ENCODE measurements at places on chromosomes 2 and 18.

- no peak for DNase-seq
These were observed 58.3 kb downstream of the MRPL33 start for GRCh38 chr2:27829791-27830190.

- DNase-seq, result no peak
These were observed 364.8 kb downstream of the TGIF1 start for GRCh38 chr18:3814816-3815215.

GRCh38 chr18:79922971-79923411 lies 28.5 kb downstream of the SLC66A2 start:
- DNase-seq, result no peak

GRCh38 chr18:35089891-35090550 lies 48.8 kb downstream of the MAPRE2 start:
- no peak for DNase-seq

DNA sequence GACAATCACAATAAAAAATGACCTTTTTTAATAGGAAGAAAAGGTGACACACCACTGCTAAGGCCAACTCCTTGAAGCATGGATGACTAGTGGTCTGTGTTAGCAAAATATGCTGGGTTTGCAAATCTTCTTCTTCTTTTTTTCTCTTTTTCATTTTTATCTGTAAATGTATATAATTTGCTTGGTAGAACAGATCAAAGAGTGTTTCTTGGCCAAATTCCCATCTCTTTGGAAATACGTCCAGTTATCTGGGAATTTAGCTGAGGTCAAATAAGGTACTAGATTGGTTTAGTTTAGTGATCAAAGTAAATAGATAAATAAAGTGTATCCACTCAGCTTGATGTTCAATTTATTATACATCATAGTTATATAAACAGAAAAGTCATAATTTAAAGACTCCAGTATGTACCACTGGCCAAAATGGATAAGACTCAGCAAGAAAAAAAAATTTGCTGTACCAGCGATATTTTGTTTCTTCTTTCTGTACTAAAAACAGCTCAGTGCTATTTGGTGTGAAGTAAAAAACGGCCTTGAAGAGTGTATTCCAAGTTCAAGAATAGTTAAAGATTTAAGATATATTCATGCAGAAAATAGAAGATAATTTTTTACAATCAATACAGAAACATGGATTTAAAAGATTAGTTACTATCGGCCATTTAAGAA lies 738.6 kb upstream of the PIK3C3 start:
- DNase-seq, result no peak

DNA sequence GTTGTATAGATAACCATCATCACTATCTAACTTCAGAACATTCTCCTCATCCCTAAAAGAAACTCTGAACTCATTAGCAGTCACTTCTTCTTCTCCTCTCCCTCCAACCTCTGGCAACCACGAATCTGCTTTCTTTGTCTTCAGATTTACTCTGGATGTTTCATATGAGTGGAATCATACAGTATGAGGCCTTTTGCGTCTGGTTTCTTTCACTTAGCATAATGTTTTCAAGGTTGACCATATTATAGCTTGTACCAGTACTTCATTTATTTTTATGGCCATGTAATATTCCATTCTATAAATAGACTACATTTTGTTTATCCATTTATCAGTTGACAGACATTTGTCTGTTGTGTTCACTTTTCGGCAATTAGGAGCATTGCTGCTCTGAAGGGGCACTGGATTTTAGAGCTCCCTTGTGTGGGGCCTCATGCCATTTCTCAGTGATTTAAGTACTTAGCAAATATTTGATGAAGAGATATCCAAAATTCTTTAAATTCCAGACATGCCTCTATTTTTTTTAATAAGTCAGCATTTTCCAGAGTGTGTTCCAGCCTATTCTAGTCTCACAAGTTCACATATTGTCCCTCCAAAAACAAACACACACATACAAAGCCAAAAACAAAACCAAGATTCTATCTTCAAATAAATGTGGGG lies 22.5 kb upstream of the MAP3K20 start:
- no peak for DNase-seq

GRCh38 chr2:105177536-105178254 lies 63.8 kb upstream of the GPR45 start:
- no peak for DNase-seq

DNA sequence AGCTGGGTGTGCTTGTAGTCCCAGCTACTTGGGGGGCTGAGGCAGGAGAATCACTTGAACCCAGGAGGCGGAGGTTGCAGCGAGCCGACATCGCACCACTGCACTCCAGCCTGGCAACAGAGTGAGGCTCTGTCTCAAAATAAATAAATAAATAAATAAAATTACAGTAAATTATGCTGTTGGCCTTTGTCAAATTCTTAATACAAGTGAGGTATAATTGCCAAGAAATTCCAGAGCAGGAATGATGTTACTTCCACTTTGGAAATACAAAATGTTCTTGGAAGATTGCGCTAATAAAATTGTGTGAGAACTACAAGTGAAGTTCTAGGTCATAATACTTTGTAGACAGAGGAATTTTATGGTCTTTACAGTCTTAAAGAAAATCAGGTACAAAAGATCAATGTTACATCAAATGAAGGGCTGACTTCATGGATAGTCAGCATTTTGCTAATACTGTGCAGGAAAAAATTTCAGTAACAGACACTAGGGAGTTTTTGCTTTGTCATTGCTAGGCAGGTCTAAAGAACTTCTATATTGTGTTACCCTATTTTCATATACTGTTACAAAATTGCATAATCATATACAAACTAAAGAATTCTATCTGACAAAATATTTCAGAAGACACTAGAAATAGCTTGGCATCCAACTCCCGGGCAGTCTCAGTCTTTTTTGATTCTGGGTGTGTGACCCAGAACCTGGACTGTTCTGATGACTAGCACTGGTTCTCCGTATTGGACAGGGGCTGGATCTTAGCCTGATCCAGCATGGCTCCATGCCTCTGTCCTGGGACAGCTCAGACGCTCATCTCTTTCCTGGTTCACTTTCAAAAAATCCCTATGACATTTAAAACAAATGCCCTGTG lies 76.0 kb upstream of the STK17B start:
- DNase-seq, result no peak

- DNase-seq, result no peak
These were observed 47.1 kb downstream of the LRRTM1 start for GRCh38 chr2:80257450-80257849.

DNA sequence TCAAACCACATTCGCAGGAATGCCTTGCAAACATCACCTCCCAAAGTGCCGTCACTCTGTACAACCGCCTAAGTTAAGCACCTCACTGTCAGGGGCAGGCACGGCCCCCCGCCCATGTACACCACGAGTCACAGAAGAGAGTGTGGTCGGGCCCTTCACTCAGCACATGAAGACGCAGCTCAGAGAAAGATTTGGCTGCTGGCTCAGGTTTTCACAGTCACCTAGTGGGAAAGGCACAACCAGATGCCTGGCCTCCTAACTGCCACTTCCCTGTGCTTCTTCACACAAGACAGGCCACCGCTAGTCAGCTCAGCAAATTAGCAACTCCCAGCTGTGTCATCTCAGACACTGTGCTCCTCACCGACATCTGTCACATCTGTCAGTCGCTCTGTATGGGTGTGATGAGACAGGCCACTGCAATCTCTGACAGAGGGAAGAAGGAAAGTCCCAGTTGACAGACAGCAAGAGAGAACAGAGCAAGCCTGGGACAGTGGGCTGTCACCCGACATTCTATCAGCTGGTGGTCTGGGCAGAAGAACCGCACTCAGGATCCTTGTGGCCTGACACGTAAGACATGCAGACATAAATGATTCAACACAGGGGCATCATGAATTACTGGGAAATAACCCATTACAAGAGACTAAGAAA lies 60.8 kb downstream of the CRACDL start:
- DNase-seq, result no peak

DNA sequence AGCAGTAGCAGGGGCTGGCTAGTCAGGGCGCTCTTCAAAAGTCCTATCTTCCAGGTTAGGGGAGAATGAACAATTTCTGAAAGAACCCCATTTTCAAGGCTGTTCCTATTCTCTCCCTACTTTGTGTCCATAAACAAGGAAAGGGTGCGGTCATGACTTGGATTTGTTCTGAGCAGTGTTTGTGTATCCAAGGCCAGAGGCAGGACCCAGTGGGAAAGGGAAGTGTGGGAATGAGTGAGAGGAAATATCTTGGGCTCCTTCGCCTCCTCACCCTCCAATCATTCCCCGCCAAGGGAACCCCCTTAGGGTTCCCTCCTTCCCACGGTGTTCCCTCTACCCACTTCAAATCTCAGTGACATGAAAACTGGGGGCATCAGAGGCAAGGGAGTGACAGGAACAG lies 25.5 kb upstream of the SPTBN1 start:
- DNase-seq, result no peak

GRCh38 chr2:10499911-10500521 lies 51.9 kb upstream of the ODC1 start:
- no peak for DNase-seq

DNA sequence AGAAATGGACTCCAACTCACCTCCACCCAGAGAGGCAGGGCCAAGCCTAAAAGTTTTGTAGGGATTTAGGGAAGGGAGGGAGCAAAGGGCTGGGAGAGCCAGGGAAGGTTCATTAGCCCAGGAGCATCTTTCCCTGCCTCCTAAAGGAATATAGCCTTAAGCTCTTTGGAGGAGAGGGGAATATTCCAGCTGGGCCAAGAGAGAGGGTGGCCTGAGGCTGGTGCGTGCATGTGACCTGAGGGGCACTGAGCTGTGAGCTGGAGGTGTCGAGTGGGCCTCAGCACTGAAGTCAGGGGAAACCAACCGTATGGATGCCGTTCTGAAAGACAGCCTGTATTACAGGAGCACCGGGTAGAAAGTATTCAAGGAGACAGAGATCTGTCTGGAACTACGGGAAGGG lies 112.6 kb downstream of the KLHL29 start:
- DNase-seq, result peak; percentile 23

DNA sequence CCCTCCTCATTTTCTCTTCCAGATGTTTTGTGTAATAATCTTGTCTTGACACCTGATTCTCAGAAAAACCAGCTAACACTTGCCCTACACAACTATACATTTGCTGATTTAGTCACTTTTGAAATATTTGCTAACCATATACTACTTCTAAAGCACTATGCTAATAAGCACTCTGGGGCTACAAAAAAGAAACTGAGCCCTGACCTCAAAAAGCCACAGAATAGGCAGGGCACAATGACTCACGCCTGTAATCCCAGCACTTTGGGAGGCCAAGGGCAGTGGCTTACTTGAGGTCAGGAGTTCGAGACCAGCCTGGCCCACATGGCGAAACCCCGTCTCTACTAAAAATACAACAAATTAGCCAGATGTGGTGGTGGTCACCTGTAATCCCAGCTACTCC lies 266.0 kb downstream of the RAD51AP2 start:
- DNase-seq, result no peak

DNA sequence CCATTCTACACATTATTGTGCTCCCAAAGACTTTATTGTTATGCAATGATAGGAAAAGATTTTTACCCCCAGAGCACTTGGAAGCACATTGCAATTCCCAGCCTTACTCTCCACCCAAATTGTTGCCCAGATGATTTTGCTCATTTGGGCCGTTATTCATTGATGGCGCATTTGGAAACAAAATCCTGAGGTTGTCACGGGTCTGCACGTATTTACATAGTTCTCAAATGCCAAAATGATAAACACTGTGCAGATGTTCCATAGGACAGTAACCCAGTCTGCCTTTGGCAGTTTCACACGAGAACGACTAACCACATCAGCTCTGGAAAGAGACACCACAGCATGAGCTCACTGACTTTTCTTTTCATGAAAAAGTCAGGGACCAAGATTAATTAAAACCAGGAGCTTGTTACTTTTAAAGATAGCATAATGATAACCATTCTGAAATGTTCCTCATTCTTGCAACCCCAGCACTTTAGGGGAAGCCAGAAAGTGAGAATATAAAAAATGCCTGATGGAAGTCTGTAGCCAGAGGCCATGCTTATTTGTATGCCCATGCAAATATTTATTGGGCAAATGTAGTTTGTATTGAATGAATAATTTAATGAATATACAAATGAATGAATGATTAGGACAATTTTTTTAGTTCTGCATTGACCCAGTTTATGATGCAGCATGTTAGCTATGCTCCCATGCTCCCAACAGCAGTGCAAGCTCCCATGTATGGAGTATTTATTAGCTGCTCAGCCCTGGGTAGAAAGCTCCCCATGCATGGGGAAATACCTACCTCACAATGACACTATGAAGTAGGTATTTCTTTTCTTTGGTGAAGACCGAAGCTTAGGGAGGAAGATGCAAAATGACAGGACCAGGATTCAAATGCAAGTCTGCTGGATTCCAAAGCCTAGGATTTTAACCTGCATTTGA lies 84.6 kb downstream of the MAIP1 start:
- no peak for DNase-seq

DNA sequence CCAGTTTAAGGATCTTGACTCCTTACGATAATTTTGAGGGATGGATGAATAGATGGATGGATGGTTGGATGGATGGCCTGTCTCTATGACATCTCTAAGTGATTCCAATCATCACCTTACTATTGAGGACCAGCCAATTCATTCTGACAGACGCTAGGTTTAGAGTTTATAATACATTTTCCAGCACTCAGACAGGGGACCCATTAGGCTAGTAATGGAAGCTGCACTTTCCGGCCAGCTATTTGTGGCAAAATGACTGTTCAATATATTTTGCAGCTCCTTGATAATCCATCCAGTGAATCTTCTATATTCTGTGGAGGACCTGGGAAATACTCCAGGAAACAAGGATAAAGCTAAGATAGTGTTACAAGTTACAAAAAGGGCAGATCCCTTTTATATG lies 262.9 kb downstream of the TDRD15 start:
- no peak for DNase-seq

DNA sequence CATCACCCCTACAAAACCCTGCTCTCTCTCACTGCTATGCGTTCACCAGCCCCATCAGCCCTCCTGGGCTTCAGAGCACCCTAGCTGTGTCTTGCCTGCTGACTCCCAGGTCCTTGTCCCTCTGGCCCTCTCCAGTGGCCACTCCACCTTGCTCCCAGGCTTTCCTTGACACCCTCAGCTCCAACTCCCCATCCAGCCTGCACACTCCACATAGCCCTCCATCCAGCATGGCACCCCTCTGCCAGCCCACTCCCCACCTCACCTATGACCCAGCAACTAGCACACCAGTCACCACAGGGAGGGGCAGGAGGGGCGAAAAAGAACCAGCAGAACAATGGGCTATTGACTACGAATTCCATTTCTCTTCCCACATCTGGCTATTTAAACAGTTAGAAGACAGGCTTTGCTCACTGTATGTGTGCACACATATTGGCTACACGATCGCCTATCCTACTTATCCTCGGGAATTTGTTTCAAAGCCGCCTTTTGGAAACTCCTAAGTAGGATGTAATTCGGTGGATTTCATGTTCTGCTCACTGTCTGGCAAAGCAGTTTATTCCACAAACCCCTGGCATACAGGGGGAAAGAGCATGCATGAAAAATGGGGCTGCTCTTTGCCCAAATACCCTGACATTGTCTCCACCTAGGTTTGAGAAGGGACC lies 195.3 kb downstream of the SMAD2 start:
- no peak for DNase-seq

GRCh38 chr2:10452956-10453904 lies 5.1 kb upstream of the ODC1 start:
- DNase-seq, result no peak

GRCh38 chr2:189608795-189609422 lies 28.3 kb upstream of the SLC40A1 start:
- DNase-seq, result no peak

Measured in HT1080 (cell line).